Head of caudate nucleus (tissue), 42 donors: ENCODE measurements at places on chromosomes 3 and 15.

DNA sequence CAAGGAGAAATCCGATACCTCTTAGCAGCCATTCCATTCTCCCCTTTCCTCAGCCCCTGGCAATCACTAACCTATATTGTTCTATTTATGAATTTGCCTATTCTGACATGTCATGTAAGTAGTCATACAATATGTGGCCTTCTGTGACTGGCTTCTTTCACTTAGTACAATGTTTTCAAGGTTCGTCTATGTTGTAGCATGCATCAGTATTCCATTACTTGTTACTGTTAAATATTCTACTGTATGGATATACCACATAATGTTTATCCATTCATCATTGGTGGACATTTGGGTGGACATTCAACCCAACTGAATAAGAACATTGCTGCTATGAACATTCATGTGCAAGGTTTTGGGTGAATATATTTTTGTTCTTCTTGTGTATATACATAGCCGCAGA lies 23.4 kb downstream of the ADAMTS9 start:
- no peak for DNase-seq

- DNase-seq, result no peak
Observed at GRCh38 chr3:7843441-7843840, 658.2 kb upstream of the LMCD1 start.

DNA sequence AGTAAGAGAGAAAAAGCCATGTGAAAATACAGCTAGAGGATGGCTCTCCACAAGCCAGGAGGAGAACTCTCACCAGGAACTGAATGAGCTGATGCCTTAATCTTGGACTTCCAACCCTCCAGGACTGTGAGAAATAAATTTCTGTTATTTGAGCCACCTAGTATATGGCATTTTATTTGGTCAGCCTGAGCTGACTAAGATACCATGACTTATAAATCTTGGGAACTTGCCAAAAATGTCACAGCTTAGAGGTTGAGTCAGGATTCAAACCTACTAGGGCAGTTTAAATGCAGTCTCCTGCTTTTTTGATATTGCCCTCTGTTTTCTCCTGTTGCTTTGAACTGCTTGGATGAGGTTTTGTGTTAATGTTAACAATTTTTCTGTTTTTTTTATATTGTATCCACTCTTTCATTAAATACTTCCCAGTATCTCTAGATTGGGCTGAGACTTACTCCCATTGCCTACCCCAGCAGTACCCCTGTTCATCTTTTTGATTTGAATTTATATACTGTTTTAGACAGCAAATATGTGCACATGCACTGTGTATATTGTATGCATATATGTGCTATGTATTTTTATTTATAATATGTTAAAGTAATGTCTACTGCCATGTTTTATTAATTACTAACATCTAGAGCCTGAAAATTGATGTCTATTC lies 1223.2 kb downstream of the OTOL1 start:
- no peak for DNase-seq

GRCh38 chr3:50562861-50563260 lies 4.7 kb downstream of the C3orf18 start:
- no peak for DNase-seq

DNA sequence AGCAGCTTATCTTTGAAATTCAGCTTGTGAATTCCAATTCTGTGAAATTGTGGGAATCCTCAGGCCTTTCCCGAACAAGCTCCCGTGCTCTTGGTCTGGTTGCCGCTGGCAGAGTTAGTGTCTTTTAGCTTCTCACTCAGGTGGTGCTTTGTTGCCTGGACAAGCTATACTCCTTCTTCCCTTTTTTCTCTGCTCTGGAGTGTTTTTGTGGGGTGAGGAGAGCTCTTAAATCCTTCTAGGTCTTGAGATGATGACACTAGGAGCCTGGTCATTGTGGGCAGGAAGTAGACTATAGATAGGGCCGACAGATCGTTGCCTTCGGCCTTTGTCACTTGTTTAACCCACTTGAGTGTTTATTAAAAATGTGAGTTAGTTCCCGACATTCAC lies 93.8 kb downstream of the SLCO3A1 start:
- no peak for DNase-seq

- DNase-seq, result no peak
Observed at GRCh38 chr3:161310649-161311423, 60.5 kb downstream of the SPTSSB start.

DNA sequence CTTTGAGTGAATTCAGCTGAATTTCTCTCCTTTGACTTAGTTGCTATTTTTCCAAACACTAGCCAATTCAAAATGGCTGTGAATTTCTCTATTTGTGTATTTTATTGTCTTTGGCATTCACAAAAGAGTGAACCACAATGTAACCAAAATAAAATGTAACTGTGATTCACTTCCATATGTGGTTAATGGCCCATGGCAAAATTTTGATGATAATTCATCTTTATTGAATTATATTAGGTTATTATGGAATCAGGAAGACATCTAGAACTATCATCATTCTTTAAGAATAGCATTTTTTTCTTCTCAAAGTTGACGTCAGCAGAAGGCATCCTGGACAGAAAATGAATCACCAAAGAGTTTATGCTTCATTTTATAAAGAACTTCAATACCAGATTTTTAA lies 705.3 kb upstream of the NAALADL2 start:
- no peak for DNase-seq

GRCh38 chr3:73516631-73517030 lies 108.1 kb downstream of the PDZRN3 start:
- DNase-seq, result no peak

- no peak for DNase-seq
Observed at GRCh38 chr15:39687965-39688364, 94.7 kb downstream of the FSIP1 start.

GRCh38 chr15:74365598-74366445 lies 1.6 kb downstream of the CYP11A1 start:
- DNase-seq, result no peak

- DNase-seq, result no peak
Observed at GRCh38 chr15:52246686-52247431, 48.7 kb downstream of the MYO5C start.

- no peak for DNase-seq
Observed at GRCh38 chr3:181486141-181486885, 225.4 kb upstream of the SOX2 start.

DNA sequence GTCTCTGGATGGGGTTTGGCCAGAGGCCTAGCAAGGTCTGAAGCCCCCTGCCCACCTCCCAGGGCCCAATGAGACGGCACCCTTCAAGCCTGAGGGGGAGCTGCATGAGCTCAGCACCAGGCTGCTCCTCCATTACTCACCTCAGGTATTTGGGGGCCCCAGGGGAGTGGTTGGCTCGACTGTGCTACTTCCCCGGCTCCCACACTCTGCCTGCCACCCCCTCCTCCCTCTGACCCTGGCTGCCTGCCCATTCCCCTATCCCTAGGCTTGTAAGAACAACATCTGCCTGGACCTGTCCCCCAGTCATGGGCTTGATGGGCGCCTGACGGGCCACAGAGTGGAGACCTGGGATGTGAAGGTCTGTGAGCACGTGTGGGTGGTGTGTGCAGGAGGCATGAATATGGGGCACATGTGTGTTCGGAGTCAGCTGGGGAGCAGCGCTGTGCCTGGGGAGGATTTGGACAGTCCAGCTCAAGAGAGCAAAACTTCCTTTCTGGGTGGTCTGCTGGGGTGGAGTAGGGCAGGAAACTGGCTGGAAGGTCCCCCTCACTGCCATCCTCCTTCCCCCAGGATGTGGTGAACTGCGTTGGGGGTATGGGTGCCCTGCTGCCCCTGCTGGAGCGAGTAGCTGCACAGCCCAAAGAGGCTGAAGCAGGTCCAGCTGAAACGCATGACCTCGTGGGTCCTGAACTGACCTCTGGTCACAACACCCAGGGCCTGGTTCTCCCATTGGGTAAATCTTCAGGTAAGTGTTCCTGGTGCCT lies 17.4 kb downstream of the NBEAL2 start:
- peak; percentile 1 for DNase-seq

DNA sequence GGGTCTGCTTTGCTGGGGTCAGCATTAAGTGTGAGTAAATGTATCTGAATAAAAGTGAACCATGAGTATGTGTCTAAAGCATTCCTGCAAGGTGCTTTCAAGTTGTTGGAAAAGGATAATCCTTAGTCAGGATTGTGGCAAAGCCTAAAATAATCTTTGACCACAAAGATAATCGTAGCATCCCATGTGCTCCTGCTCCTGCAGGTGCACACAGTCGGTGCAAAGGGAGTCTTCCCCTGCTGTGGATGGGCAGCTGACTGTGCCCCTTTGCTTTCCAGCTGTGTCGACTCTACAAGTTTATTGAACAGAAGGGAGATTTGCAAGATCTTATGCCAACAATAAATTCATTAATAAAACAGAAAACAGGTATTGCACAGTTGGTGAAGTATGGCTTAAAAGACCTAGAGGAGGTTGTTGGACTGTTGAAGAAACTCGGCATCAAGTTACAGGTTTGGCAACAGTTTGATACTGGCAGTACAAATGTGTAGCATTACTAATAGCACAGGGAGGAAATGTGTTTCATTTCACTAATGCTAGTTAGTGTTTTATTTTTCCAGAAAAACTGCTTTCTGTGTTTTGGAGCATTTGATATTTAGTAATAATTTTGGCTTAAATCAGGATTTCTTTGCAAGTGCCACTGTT lies 22.6 kb downstream of the SRP14 start:
- DNase-seq, result no peak

DNA sequence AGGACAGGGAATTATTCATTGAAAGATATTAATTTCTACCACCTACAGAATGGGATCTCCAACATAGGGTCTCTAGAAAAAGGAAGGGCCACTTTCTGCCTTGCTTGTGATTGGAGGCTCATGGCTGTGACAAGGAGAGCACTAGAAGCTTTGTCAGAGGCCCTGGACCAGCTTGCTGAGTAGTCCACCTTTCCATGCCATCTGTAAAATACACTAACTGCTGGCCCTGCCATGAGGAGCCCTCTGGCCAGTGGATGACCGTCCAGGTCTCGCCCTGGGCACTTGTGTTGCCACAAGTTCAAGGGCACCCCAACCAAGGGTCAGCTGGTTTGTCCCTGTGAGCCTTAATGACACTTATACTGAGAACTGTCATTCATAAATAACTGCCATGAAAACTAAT lies 1.6 kb upstream of the SYNM start:
- no peak for DNase-seq

GRCh38 chr3:150248116-150248887 lies 159.8 kb upstream of the TSC22D2 start:
- DNase-seq, result no peak

DNA sequence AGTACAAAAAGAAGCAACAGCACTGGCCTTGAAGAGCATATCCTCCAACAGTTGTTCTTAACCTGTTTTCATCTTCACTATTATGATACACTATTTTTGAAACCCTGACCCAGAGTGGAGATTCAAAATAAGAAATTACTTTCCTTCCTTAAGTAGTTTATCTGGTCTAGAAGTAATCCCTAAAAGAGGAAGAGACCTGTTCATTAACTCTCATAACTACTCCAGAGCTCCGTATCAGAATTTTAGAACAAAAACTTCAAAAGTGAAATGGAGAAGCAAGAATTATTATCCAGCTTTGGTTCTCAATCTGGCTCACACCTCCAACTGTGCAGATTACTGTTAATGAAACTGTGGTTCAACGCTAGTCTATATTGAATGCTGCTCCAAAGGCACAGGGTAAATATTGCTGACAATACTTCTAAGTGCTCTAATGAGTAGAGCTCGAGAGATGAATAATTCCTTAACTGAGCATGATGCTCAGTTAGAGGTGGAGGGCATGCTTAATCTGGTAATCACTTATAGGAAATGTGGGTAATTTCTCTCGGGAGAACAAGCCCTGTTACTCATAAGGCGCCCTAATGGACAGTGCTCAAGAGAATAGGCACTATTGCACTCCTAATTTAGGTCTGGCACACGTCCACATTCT lies 5.2 kb downstream of the LCMT2 start:
- DNase-seq, result no peak

DNA sequence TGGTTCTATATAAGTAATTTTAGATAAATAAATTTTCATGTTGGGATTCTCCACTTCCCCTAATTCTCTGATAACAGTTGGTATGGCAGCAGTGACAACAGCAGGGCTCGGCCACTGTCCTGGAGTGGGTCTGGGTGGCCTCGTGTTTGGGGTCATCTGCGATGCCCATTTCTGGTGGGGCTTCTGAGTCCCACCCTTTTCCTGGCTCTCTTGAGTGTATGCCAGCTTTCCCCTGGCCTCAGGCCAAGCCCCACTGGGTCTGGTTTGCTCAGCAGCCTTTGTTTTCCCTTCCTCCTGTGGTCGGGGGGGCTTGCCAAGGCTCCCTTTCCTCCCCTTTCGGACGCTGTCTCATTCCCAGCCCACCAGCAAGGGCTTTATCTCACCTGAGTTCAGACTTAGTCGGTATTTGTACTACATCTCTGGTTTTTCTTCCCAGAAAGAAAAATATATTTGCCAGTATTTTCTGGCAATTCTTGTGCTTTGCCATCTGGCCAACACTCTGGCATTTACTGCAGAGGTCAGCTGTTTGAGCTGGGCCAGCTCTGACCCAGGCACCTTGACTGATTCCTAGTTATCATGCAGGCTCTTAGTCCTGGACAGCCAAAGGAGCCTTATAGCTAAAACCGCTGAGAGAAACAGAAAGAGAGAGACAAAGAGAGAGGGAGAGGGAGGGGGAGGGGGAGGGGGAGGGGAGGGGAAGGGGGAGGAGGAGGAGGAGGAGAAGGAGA lies 35.2 kb downstream of the MYZAP start:
- no peak for DNase-seq
